ENCODE measurements at places on chromosomes 12 and 14.

- no peak for DNase-seq
Measured at GRCh38 chr14:89171168-89171567, 245.9 kb downstream of the FOXN3 start.

GRCh38 chr12:121960541-121960940, 42.1 kb downstream of the CFAP251 start:
- no peak for DNase-seq

DNA sequence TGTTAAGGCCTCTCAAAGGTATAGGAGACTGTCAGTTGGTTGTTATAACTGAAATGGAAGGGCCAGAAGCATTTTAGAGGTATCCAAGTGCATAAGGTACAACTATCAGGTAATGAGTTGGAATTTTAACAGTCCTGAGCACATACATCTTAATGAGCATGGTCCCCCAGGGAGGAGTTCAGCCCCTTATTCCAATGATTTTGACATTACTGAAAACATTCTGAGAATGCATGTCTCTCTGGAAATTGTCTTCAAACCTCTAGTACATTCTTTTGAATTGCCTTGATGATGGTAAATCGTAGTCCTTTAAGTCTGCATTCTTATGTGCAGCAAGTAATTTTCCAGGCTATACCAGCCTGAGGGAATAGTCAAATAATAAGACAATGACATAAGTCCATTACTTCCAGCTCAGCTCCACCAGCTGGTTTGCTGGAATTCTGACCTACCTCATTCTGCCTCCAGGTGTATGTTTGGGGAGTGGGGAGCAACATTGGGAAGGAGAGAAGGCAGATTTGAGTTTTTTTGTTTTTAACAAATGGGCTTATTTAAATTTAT, 239.2 kb downstream of the MSRB3 start:
- DNase-seq = no peak

DNA sequence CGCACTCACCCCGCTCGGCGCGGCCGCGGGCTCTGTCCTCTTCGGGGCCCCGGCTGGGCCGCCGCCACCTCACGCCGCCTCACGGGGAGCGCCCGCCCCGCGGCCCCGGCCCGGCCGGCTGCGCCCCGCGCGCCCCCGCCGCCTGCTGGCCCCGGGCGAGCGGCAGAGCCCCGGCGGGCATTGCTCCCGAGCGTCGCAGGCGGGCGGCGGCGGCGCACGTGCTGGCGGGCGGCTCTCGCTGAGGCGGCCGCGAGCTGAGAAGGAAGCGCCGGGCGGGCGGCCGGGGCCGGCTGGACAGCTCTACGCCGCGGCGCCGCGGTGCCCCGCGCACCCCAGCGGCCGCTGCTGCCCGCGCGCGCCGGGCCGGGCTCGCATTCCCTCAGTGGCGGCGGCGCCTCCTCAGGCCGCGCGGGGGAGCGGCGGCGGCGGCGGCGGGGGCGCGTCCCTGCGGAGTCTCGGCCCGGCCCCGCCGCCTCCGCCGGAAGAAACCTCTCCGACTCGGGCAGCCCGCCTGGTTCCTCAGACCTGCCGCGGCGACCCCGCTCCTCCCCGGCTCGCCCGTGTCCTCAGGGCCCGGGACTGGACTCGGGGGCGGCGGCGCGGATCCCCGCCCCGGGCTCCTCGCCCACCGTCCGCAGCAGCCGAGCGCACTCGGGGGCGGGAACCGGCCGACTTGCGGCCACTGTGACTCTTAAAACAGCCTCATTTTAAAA, at the start of gene PITPNM2:
Gene PITPNM2, minus strand, starts transcription at position 347 of the 713 bp plus-strand sequence. CDS start 116,500 bp downstream, outside the sequence.
- DNase-seq = peak; percentile 48

DNA sequence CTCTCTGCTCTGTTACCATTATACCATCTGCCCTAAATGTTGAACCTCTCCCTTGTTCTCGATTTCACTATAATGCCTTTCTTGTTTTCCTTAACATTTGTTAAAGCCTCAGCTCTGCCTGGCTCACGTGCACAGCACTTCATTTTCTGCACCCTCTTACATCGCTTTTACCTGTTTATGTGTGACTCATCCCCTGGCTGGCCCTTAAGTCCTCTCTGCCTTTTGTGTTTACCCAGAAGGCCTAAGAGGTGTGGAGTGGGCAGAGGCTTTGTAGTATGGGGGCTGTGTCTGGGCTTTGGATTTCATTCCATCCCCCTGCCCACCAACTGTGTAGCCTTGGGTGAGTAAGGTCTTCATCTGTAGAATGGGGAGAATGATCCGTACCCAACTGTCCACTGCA, 36.5 kb downstream of the UBE3B start:
- no peak for DNase-seq

DNA sequence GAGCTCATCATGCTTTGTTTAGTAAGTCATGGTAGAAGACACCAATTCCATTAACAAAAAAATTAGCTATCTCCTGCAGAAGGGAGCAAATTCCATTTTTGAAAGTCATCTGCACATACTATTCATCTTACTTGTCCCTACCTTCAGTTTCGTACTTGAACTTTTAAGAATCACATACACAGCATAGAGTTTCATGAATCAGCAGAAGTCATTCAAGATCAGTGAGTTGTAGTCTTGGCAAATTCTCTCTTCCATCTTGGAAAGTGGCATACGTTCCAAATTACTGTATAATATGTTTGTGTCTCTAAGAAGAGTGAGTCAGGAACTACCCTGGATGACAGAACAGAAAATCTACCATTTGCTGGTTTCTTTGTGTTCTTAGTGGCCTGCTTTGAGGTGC, 14.1 kb downstream of the VRK1 start:
- no peak for DNase-seq

GRCh38 chr12:90905691-90906370, 49.1 kb downstream of the CCER1 start:
- DNase-seq = no peak

GRCh38 chr14:51566831-51567582, 84.7 kb upstream of the FRMD6 start:
- no peak for DNase-seq

- no peak for DNase-seq
Measured at GRCh38 chr12:13182881-13183280, 13.6 kb upstream of the EMP1 start.
